Naive thymus-derived CD8-positive, alpha-beta T cell (primary cell): ENCODE measurements at places on chromosomes 5 and 9. TPM values are rescaled to one million over a fixed set of nuclear protein-coding genes. Genes with fewer than 3 reads are reported as not detected.
A peak's percentile ranks its signal among the peaks of the same experiment; 100 is the strongest.

DNA sequence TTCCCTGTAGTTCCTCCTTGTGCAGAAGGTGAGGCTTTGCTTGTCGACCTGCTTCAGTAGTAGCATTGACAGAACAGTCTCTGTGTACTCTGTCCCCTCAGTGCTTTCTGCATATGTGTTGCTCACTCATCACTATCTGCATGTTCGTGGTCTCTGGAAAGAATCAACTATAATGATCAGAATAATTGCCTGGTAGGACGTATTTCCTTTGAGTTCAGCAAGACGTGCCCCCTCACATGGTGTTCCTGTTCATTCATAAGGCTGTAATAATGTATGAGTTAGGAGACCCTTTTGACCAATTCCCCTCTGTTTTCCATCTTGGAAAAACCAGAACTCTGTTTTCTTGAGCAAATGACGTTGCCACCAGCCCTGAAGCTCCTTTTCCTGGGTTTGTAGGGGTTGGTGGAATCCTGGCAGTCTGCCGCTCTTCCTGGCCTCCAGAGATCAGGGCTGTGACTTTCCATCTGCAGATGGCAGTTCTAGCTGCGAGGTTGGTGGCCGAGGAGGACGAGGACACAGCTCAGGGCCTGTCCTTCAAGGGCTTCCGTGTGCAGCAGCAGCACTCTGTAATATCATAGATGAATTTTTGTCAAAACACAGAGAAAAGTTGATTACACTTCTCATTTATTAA, 61.9 kb downstream of the EXOSC2 start:
- no peak for DNase-seq
- H3K4me3 ChIP-seq, result no peak overlapping the region
- H3K4me1 ChIP-seq, result peaks cover 22% of the 10 kb centered on the region
- H3K27me3 ChIP-seq, result no peaks in the 10 kb centered on the region

GRCh38 chr5:127891942-127892341, 188.8 kb downstream of the CCDC192 start:
- no peak for DNase-seq
- H3K27ac ChIP-seq, result no peak overlapping the region
- no peaks in the 10 kb centered on the region for H3K4me1 ChIP-seq
- no peaks in the 10 kb centered on the region for H3K36me3 ChIP-seq
- no peak overlapping the region for H3K4me3 ChIP-seq

The DMRT2 gene
- not detected for total RNA-seq

GRCh38 chr9:101629636-101630035, 34.9 kb upstream of the PPP3R2 start:
- H3K27me3 ChIP-seq, result no peaks in the 10 kb centered on the region
- H3K4me1 ChIP-seq, result peaks cover 7% of the 10 kb centered on the region
- no peaks in the 10 kb centered on the region for H3K36me3 ChIP-seq

GRCh38 chr9:123996731-123997421, 14.7 kb upstream of the LHX2 start:
- H3K4me1 ChIP-seq, result peaks cover 43% of the 10 kb centered on the region
- H3K4me3 ChIP-seq, result peak overlapping the region; percentile 85
- DNase-seq, result no peak
- peaks cover 45% of the 10 kb centered on the region for H3K27me3 ChIP-seq
- no peaks in the 10 kb centered on the region for H3K36me3 ChIP-seq
- no peak overlapping the region for H3K27ac ChIP-seq
